BE2C (cell line): ENCODE measurements at places on chromosomes 11 and 22.

DNA sequence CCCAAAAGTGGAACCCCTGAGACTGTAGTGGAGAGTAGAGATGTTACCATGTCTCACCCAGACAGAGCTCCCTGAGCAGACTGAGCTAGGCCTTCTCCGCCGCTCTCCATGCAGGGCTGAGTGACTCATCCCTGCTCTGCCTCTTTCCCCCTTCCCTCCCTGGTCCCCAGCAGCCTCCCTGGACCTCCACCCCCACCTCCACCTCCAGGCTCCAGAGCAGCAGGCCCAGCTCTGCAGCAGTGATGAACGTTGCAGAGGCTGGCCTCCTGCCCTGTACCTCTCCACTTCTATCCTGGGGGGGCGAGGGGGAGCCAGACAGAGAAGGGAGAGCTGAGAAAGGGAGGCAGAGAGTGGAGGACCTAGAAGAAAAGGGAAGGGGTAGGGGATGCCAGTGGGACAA lies 19.3 kb upstream of the ARAP1 start:
- DNase-seq: peak; percentile 72

- DNase-seq: no peak
These were observed 26.7 kb downstream of the ALG8 start for GRCh38 chr11:78112582-78113275.

DNA sequence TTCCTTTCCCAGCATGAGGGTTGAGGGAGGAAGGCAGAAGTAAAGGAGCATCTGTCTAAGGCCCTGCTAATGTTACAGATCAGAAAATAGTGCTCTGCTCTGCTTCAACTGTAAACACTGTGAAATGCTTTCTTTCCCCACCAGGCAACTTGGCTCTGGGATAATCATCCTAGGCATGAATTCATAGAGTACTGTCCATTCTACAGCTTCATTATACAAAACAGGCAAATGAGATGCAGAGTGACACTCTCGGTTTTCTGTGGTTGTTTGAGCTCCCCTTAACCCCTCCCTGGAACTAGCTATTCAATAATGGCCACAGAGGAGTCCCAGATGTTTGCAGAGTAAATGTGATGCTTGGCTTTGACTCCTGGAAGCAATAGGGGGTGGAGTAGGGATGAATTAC lies 184.3 kb upstream of the CTSC start:
- no peak for DNase-seq

- no peak for DNase-seq
These were observed 9.1 kb downstream of the MICAL2 start for GRCh38 chr11:12119502-12119901.

GRCh38 chr11:120719348-120719747 lies 207.8 kb downstream of the GRIK4 start:
- no peak for DNase-seq

DNA sequence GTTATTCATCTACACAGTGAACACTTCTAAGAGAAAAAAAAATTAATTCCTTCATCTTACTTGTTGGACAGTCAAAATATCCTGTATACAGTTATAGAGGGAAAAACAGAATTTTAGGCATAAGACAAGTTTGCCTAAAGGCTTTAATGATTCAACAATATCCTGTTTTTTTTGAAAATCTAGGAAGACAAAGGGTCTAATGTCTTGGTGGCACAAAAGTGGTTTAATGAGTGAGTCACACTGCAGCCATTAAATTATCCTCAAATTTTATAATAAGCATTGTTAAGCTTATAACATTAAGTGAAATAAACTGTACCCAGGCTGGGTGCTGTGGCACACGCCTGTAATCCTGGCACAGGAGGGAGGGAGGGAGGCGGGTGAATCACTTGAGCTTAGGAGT lies 72.9 kb downstream of the GAB2 start:
- no peak for DNase-seq

DNA sequence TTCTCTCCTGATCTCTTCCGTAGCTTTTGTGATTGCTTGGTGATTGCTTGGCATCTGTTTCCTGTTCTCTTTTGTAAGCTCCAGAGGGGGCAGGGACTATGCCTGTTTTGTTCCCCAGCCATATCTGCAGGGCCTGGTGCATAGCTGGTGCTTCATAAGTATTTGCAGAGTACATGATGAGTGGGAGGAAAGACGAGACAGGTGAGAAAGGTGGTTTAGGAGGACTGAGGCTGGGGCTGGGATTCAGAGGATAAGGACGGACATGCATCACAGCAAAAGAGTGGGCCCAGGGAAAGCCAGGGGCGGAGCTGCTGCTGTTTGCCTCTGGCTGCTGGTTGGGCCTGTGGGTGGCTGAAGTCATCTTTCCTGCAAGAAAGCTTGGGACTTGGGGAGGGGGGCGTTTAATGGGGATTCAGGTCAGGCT lies 62.4 kb downstream of the DSCAML1 start:
- peak; percentile 39 for DNase-seq

- DNase-seq: no peak
These were observed 642.7 kb upstream of the TENM4 start for GRCh38 chr11:80083531-80083951.

DNA sequence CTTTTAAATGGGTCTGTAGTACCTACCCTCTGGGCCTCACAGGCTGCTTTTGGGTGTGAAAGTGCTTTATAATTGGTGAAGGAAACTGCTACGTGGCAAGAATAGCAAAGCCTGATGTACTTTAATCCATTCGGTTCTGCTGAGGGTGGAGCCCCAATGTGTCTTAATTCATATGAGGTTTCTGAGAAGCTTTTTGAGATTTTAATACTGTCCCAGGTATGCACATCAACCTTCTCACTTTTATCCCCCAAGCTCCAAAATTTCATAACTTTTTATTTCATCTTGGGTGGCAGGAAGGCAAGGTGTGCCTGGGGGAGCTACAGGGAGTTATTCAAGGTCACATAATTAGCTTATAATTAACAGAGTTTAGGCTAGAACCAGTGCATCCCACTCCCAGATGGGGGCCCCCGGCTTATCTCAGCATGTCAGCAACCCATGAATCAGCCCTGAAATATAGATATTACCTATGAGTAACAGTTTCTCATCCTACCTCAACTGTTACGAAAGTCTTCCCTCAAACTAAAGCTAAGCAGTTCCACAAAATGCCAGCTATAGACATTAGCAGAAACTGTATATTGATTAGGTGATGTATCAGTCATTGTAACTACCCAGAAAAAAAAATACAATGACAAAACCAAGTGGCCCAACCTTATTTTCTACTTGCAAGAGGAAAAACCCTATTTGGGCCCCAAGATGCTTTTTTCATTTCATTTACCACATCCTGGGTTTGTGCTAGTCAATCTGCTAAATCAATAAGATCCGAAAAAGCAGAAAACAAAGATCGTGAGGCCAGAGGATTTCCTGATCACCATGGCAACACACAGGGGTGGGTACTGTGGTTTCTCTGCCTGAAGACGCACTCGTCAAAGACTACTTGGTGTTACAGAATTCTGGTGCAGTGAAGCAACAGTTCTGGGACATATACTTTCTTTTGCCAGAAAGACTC lies 26.7 kb downstream of the CD44 start:
- no peak for DNase-seq

- no peak for DNase-seq
These were observed 43.2 kb upstream of the E2F8 start for GRCh38 chr11:19283991-19284390.

DNA sequence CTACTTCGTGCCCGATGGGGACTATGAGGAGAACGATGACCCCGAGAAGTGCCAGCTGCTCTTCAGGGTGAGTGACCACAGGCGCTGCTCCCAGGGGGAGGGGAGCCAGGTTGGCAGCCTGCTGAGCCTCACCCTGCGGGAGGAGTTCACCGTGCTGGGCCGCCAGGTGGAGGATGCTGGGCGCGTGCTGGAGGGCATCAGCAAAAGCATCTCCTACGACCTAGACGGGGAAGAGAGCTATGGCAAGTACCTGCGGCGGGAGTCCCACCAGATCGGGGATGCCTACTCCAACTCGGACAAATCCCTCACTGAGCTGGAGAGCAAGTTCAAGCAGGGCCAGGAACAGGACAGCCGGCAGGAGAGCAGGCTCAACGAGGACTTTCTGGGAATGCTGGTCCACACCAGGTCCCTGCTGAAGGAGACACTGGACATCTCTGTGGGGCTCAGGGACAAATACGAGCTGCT lies 751 bp downstream of the FIBIN start:
- no peak for DNase-seq
